Left ventricle myocardium inferior (tissue), 1 donor: ENCODE measurements at places on chromosomes 7 and 10. TPM values are rescaled to one million over a fixed set of nuclear protein-coding genes. Genes with fewer than 3 reads are reported as not detected.

- no peak for DNase-seq
Measured at GRCh38 chr10:101035314-101035713, 4.3 kb downstream of the SFXN3 start.

DNA sequence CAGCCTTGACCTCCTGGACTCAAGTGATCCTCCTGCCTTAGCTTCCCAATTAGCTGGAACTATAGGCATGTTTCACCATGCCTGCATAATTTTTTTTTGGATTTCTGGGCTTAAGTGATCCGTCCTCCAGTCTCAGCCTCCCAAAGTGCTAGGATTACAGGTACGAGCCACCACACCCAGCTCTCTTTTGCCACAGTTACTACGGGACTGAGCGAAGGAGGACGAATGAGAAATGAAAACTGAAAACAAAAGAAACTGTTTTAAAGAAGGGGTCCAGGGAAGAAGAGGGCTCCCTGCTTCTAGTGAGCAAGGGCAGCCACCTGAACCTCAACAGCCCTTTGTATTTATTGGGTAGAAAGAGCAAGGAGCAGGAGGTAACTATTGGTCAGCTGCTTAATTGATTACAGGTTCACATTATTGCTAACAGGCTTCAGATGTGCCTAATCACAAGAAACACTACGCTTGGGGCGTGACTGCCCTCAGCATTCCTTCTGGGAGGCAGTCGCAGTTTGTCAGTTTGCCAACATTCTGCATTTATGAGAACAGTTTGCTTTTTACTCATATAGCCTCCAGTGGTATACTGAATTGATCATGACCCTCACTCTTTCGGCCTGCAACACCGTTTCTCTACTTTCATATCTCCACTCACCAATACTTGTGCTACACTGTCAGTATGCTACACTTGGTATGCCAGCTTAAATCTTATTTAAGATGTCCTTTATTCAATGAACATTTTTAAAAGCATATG is 676.8 kb downstream of the DNAJB9 start:
- no peak for DNase-seq

- DNase-seq: no peak
Measured at GRCh38 chr7:120156476-120156875, 116.5 kb upstream of the KCND2 start.

DNA sequence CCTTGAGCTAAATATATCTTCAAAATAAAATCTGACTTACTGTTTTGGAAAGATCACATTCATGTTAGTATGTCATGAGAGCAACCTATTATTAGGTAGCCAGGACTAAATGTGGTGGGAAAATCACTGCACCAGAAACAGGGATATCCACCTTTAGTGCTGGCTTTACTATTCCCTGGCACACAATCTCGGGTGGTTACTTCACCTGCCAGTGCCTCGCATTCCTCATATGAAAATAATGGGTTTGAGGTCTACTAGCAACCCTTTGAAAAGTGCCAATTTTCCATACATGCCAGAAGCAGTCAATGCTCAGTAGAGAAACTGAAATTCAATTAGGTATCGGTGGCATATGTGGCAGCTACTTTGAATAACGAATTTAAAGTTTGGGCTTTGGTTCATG is 36.8 kb downstream of the PTN start:
- no peak for DNase-seq

DNA sequence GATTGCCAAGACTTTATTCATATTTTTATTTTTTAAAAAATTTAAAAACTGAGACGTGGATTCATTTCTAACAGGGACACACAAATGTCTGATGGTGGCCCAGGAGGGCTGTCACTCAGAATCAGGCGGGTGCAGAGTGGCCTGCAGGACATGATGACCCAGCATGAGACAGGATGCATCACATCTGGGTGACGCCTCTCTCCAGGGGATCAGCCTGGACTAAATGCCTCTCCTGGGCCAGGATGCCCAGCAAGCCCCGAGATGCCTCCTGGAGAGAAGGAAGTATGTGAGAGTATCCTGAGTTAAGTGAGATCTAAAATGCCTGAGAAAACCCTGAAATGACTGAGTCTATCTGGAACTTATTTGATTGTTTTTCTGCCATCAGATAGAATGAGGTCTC is 16.9 kb upstream of the MTURN start:
- DNase-seq: no peak

DNA sequence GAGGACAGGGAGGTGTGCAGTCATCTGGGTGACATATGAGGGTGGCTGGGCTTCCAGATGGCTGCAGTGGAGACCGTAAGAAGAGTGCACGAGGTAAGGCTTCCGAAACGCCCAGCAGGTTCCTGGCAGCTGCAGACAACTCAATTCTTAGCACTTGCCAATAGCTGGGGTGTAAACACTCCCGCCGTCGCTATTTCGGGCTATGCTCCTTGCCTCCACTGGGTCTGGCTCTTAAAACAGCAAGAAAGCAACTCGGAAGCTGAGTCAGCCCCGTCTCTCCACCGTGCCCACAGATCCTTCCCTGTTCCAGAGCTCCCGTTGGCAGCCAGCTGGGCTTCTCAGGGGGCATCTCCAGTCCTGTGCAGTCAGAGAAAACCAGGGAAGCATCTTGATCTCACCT is 6.1 kb upstream of the PDGFA start:
- no peak for DNase-seq

DNA sequence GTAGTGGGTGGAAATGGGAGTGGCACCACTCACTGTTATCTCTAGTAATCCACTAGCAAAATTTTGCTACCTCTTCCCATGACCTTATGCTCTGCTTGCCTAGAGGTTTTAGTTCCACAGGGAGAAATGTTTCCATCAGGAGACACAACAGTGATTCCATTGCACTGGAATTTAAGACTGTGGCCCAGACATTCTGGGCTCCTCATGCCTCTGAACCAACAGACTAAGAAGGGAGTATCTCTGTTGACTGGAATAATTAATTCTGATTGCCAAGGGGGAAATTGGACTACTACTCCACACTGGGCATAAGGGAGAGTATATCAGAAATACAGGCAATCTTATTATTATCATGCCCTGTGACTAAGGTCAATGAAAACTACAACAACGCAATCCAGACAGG is 16.2 kb upstream of the BRAF start:
- no peak for DNase-seq

The ERVW-1 gene
- not detected for total RNA-seq

The ANK3 gene
- total RNA-seq: 179 TPM

DNA sequence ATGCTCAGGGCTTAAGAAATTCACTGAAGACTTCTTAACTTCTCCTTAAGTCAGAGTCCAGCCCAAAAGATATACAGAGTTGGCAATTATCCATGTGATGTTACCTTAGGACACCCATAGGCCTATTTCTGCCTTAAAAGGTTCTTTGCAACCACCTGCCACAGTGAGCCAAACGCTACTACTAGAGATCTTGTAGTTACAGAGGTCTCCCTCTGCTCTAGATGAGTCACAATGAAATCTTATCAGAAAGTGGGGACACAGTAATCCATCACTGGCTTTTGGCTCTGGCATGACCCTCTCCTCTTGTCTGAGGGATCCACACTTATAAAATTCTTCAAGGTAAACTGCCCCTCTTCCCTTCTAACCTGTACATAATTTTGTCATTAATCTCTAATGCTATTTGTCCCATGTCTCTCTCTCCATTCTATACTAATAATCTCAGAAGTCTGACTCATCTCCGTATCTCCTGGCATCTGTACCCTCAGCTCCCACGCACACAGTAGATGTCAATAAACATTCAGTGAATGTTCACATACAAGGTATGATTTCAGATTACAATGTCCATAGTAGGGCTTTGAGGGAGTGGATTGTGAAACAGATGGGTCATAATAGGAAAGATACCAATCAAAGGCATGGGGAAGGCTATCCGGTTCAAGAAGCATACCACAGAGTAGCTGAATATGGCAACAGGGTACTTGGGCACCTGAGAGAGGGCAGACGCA is 112.1 kb downstream of the SGMS1 start:
- DNase-seq: no peak

- no peak for DNase-seq
Measured at GRCh38 chr7:94957061-94957460, 49.7 kb downstream of the PPP1R9A start.

- DNase-seq: peak; percentile 40
Measured at GRCh38 chr10:109966961-109967738, 40.6 kb upstream of the ADD3 start.

DNA sequence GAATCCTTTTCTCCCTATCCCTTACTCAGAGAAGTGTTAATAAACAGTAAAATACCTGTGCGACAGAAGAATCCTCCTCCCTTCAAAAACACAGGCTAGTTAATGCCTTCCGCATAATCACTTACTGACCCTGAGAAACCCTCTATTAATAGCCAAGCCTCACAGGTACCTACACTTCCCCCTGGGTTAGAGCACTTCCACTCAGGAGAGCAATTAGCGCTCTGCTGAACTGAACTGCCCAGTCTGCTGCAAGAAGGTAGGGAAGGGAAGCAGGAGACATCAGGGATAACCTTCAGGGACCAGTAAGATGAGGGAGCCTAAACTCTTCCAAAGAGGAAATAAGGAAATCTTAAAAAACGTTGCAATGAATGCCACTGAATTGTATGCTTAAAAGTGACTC is 39.6 kb downstream of the KIAA1549 start:
- no peak for DNase-seq

DNA sequence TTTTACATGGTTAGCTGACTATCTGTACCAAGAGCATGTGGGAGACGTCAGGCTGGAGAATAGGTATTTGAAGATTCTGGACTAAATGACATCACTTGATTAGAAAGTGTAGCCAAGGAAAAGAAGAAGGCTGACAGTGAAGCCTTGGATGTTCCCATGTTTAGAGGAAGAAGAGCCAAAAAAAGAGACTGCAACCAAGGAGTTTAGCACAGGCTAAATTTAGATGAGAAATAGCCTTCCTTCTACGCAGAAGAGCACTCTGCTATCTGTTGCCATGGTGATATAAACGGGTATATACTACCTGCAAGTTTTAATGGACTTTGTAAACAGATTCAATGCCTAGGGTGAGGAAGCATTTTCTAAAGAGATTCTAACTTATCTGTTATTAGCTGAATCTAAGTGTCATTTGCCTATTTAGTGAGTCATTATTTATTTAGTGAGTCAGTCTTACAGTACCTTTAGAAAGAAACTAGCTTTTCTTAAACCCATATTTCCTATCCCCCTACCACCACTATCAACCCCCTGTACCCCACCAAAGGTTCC is 69.8 kb downstream of the CDK6 start:
- no peak for DNase-seq

DNA sequence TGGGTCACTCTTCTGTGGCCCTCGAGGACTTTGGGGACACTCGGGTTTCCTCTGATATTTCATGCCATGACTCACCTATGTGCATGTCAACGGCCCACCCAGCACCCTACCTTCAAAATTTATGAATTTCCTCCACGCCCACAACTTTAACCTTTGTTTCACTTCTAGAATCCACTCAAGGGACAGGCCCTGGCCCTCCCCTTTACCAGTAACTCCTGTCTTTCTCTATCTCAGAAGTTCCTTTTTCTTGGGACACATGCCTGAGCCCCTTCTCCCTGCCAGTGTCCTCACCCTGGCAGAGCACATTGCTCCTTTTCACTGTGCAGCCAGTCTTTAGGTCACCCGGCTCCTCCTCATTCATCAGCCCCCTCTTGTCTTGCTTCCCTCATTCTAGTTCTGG is 282.5 kb upstream of the KLF6 start:
- no peak for DNase-seq

- no peak for DNase-seq
Measured at GRCh38 chr10:125392154-125392553, 231.8 kb upstream of the CTBP2 start.

DNA sequence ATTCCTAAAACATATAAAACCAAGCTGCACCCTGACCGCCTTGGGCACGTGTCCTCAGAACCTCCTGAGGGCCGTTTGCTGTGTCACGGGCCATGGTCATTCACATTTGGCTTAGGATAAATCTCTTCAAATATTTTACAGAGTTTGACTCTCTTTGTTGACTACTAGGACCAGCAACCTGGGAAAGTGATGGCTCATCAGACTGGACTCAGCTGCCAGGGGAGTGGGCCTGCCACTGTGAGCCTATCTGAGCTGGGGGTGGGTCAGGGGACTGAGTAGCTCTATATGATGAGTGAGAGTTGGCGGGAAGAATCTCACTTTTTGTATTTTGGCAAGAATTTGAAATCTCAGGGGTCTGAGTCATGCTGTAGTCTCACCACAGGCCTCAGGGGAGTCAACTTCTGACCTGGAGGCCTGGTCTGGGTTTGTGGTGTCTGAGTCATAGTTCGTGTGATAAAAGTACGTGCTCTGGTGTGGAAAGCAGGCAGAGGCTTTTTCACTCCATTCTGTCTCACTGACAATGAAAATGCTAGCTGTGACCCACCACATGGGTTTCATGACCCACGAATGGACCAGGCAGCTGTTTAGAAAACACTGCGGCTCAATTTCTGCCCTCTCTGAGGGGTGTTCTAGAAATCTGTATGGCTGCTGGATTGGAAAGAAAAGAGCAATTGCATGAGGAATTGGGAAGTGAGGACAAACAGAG is 4.2 kb upstream of the UPP1 start:
- DNase-seq: peak; percentile 54

GRCh38 chr10:37490266-37490665 is 364.9 kb downstream of the ANKRD30A start:
- DNase-seq: no peak

The CALHM3 gene
- total RNA-seq: not detected

The CISD1 gene
- total RNA-seq: 173 TPM

GRCh38 chr7:65923316-65923715 is 50.4 kb downstream of the VKORC1L1 start:
- DNase-seq: no peak

The POM121 gene
- 17.3 TPM for total RNA-seq

- DNase-seq: no peak
Measured at GRCh38 chr7:25727876-25728275, 424.1 kb upstream of the NFE2L3 start.

- no peak for DNase-seq
Measured at GRCh38 chr7:142804728-142805207, 34.0 kb downstream of the PRSS2 start.

DNA sequence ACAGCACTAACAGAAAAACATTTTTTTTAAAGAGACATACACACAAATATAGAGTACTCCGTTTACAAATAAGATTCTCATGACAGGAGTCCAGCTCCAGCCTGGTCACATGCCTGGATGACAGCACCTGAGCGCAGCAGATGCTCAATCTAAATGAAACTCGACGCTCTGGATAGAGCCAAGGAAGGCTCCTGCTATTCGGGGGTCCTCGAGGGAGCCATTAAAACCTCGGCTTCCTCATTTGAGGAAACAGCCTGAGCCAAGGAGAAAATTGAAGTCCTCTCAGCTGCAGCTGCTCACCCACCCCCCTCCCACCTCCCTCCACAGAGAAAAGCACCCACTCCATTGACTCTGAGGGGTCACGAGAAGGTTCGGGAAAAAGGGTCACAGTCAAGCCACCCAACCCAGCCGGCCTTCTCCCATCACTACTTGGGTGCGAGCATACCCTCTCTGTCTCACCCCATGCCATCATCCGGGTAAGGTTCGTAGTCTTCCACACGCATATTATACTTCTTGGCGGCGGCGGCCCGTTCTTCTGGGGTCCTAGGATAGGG is 673 bp downstream of the NDUFB8 start:
- DNase-seq: no peak

The METTL27 gene
- total RNA-seq: 0.44 TPM

DNA sequence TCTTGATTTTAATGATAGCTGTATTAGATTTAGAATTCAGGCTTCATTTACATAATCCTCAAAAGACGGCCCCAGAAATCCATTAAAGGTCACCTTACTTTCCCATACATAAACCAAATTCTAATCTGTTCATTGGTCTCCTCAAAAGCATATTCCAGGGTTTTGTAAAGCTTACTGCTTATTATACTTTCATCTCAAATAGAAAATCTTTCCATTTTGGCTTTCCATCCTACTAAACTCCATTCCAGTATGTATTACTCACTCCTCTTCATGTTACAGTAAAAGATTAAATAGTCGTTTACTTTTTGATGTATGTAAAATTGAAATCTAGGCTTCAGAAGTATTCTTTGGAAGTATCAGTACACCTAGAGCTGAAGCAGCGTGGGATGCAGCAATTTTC is 143.5 kb upstream of the LRRN3 start:
- DNase-seq: no peak
